ENCODE measurements at places on chromosomes 12 and 14.

- DNase-seq, result no peak
These were observed 734.2 kb downstream of the MED13L start for GRCh38 chr12:115543269-115543668.

GRCh38 chr12:116126610-116127009 lies 150.9 kb downstream of the MED13L start:
- no peak for DNase-seq

DNA sequence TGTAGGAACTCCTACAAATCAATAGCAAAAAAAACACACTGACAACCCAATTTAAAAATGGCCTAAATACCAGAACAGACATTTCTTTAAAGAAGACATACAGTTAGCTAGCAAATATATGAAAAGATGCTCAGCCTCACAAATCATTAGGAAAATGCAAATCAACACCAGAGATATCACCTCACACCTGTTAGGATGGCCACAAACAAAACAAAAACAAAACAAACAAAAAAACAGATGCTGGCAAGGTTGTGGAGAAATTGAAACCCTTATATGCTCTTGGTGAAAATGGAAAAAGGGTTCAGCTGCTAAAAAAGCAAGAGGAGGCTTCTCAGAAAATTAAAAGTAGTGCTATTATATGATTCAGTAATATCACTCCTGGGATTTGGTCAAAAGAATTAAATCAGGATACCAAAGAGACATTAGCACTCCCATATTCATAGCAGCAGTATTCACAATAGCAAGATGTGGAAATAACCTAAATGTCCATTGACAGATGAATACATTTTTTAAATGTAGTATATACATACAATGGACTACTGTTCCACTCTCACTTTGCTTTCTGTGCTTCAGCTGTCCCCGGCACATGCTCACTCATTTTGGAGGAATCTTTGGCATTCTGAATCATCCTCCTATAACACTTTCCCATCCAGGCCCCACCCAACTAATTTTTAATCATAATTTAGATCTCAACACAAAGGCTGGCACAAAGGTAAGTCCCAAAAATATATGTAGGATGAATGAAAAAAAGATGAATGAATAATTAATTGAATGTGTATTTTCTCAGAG lies 99.1 kb downstream of the SYT1 start:
- DNase-seq, result no peak

DNA sequence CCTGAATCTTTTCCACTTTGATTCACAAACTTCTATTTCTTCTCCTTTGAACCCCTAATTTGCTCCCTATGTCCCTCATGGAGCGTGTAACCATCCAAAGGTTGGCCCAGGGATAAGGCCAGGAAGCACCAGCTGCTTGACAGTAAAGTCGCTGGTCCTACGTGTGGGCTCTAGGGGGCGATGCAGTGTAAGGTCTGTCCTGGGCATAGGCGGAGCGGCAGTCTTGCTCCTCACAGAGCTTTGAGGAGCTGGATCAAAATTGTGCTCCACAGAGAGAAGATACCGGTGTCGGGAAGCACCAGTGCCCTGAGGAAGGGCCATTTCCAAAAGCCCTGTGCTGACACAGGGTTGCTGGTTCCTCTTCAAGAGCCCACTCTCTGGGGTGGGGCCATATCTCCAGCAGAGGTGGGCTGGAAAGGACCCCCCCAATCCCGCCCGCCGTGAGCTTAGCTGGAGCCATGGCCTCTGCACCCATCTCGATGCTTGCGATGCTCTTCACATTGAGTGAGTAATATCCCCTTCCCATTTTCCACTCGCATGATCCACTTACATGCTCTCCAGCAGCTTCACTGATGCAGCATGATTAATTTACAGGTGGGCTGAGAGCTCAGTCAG lies 49.9 kb upstream of the OR4E1 start:
- DNase-seq, result peak; percentile 47

GRCh38 chr12:104154806-104155205 lies 16.8 kb upstream of the NFYB start:
- DNase-seq, result peak; percentile 84

GRCh38 chr12:23236066-23236780 lies 611.3 kb downstream of the ETNK1 start:
- no peak for DNase-seq

- DNase-seq, result no peak
These were observed 53.5 kb downstream of the SLC38A6 start for GRCh38 chr14:61034416-61035120.
